Left ventricle myocardium superior (tissue), 1 donor: ENCODE measurements at places on chromosomes 3 and 15. TPM values are rescaled to one million over a fixed set of nuclear protein-coding genes. Genes with fewer than 3 reads are reported as not detected.

DNA sequence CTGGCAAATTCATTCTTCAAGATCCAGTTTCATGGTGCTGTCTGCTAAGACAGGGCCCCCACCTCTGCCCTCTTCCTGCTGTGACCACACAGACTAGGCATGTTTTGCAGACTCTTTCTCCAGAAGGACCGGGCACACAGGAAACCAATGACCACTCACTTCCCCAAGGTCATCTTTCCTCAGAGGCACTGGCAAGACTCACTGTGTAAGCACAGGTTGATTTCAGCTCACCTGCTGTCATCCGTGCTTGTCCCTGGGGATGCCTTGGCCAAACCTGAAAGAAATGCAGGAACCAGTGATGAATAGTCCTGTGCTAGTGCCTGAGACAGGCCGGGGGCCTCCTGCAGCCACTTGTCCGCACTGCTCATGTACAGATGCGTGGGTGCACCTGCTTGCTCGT lies 33.5 kb downstream of the ALS2CL start:
- no peak for DNase-seq

DNA sequence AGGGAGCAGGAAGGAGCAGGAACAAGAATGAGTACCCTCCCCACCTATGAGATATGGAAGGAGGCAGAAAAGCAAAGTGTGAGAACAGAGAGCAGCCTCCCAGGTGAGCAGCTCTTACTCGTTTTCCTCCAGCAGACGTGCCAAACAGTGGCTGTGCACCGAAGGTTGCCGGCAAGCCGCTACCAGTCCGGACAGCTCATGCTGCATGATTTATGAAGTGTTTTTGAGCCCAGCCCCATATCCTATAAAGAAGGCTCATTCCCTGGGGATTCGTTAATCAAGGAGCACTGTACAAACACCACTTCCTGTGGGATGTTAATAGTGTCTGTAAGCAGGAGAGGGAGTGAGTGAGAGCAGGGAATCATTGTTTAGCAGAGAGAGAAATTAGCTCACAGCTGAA lies 118.3 kb upstream of the FOXB1 start:
- no peak for DNase-seq

DNA sequence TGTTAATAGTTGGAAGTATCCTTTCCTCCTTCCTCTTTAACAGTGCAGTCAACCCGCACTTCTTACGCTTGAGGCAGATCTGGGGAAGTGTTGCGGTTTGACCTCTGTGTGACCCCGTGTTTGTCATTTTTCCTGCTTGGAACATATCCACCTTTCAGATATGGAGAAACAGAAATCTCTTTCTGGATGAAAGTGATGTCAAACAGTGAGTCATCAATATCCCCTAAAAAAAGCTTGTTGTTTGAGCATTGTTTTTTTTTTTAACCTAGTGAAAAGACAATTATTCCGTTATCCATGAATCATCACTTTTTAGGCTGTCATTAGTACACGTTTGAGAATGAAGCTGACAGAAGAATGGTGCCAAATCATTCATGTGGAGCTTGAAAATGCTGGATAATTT lies 293.7 kb downstream of the ARPP21 start:
- DNase-seq: no peak

- no peak for DNase-seq
Observed at GRCh38 chr3:59106085-59106648, 56.3 kb upstream of the CFAP20DC start.

- DNase-seq: no peak
Observed at GRCh38 chr3:172009803-172010202, 29.6 kb upstream of the FNDC3B start.

DNA sequence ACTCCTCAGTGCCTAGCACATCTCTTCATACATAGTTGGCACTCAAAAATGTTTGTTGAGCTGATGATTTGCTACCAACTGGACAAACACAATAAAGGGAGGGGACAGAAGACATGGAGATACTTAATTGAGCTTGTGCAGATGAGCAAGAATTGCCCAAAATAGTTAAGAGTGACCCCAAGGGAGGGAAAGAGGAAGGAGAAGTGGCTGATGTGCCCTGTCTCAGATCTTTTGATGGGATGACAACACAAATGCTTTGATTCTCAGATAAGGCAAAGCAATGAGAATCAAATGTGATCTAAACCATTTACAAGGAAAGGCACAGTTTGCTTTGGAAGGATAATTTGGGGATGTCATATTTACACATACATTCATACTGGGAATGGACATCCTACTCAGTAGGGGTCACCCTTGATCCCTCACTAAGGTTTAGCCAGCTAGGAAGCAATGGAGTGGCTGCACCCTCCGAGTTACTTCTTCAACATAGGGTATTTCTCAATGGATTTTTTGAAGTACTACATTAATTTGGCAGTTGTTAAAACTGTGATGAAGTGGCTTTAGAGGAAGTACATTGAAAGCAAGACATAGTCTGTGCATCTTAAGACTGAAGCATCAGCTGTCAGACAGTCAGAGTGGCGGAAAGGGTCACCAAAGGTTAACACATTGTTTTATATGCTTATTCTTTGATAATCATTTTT lies 21.9 kb upstream of the SSR3 start:
- no peak for DNase-seq

DNA sequence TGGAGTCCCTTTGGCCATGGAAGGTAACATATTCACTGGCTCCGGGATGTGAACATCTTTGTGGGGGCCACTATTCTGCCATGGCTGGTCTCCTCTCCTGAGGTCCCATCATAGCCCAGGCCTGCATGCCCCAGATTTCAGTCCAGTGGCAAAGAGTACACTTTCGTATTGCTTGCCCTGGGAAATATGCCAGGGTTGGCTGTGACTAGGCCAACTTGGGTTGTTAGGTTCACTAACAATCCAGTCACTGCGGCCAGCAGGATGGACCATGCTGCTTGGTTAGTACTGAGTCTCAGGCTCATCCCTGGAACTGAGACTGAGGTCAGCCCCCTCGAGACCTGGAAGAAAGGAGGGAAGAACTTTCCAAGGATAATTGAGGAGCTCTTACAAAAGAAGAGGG lies 9.8 kb upstream of the EEFSEC start:
- no peak for DNase-seq

DNA sequence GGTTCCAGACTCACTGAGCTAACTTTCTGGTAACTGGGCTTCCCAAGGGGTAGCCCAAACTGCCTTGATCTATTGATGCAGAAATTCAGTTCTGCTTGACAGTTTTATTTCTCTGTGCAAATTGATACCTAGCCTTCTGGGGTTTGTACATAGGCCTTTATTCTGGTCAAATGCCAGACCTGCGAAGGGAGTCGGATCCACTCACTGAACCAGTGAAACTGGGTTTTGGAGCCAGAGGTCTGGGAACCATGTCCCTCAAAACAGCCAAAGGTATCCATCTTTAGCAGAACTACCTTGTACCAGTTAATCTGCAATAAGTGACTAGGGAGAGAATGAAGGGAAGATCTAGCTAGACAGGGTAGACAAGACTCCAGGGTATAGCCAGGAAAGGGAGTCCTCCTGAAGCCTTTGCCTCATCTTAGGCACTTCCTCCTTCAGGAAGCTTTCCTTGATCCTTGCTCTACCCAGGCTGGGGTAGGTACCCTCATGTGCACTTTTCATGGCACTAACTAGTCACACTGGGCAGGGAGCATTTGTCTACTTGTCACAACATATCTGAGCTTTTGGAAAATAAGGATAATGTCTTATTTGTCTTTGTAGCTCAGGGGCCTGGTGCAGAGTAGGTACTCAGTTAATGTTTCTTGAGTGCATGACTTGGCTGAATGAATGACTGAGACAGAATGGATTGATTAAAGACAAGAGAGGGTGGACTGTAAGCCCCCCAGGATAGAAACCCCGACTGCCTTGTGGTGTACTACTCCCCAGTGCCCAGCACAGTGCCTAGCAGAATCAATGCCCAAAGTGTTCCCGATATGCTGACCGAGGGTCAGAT lies 1.4 kb upstream of the SNX33 start:
- DNase-seq: no peak

DNA sequence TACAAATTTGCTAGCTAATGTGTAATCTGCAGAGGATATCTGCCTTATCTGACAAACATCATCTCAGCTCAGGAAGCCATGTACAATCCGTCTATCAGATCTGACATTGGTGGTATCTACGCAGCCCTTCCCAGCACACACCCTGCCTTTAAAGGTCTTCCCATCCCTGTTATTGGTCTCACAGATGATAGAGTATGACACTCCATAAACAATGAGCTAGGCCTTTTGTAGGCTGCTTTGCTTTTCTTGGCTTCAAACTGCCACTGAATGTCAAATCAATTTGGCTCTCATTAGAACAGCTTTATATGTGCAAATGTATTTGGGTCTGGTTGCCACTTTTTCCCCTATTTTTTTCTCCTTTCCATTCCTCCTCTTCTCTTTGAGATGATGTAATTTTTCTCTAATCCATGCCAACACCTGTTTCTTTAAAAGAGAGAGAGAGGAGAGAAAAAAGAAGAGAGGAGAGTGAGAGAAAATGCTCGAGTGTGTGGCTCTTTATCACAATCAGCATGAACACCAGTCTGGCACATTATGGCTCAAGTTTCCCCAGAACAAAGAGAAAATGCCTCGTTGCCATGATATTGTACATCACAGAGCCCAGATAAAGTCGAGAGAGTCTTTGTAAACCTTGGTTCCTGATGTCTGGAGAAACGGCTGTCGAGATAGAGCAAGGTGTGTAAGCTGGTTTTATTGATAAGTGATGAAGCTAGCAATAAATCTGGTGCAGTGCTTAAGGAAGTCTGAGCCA lies 80.8 kb upstream of the DPH6 start:
- DNase-seq: no peak

TBCCD1 gene
- 7.1 TPM for total RNA-seq

ADCY5 gene
- total RNA-seq: 273 TPM

DYNLT2B gene
- 1.9 TPM for total RNA-seq

GOLGA6L7 gene
- total RNA-seq: not detected

SIDT1 gene
- 0.47 TPM for total RNA-seq

C3orf80 gene
- 0.15 TPM for total RNA-seq

NRROS gene
- 2.3 TPM for total RNA-seq
